PC-3 (cell line): ENCODE measurements at places on chromosomes 12 and 14. TPM values are rescaled to one million over a fixed set of nuclear protein-coding genes. Genes with fewer than 3 reads are reported as not detected.

Gene AICDA
- not detected in 2 replicates for total RNA-seq

Gene OR6C2
- not detected in 2 replicates for total RNA-seq

Gene ALG10
- 15.7 TPM in 2 replicates for total RNA-seq

Gene ZBTB39
- total RNA-seq: 3.6 and 4.8 TPM in 2 replicates

Gene GPR137C
- 0.63 and 0.91 TPM in 2 replicates for total RNA-seq

Gene PTPRO
- total RNA-seq: not detected in 2 replicates

Gene BCL2L14
- not detected in 2 replicates for total RNA-seq

Gene SLC38A4
- total RNA-seq: not detected in 2 replicates

Gene OR4M1
- not detected in 2 replicates for total RNA-seq

Gene IL31
- total RNA-seq: not detected in 2 replicates

Gene GUCY2C
- total RNA-seq: not detected in 2 replicates

Gene ACYP1
- total RNA-seq: 22.6 and 23.5 TPM in 2 replicates

Gene WIF1
- not detected in 2 replicates for total RNA-seq

Gene C3AR1
- total RNA-seq: not detected in 2 replicates

Gene KRT6A
- 46.3 and 61.2 TPM in 2 replicates for total RNA-seq

Gene ZC2HC1C
- 3.4 and 9.5 TPM in 2 replicates for total RNA-seq

Gene SLC17A8
- total RNA-seq: not detected in 2 replicates

Gene KRT2
- 0.23 TPM in 1 of 2 replicates, not detected in the other for total RNA-seq

Gene RTRAF
- 218 and 300 TPM in 2 replicates for total RNA-seq

Gene RPL6
- 1,342 and 1,509 TPM in 2 replicates for total RNA-seq

Gene DHRS2
- 40.9 and 43.2 TPM in 2 replicates for total RNA-seq

Gene SMCO2
- total RNA-seq: 0.69 and 1.7 TPM in 2 replicates

Gene COQ5
- total RNA-seq: 40.4 and 41.2 TPM in 2 replicates

Gene ANKRD33
- not detected in 2 replicates for total RNA-seq

Gene ZFHX2
- total RNA-seq: 0.55 and 1.4 TPM in 2 replicates

Gene SUSD6
- total RNA-seq: 6.1 and 9.3 TPM in 2 replicates

Gene GLS2
- total RNA-seq: 4.0 and 7.3 TPM in 2 replicates

Gene FIGNL2
- not detected in 2 replicates for total RNA-seq

Gene KRT75
- 32.8 and 38.5 TPM in 2 replicates for total RNA-seq

Gene WNK1
- total RNA-seq: 44.5 and 69.3 TPM in 2 replicates

Gene RFLNA
- not detected in 2 replicates for total RNA-seq

Gene SYNE3
- total RNA-seq: 1.2 and 3.5 TPM in 2 replicates

Gene B4GALNT1
- total RNA-seq: 39.0 and 42.3 TPM in 2 replicates

Gene SH2B3
- total RNA-seq: 12.9 and 34.6 TPM in 2 replicates

Gene LTBP2
- 17.4 and 18.1 TPM in 2 replicates for total RNA-seq

Gene NTS
- total RNA-seq: not detected in 2 replicates
